ENCODE measurements at places on chromosomes 3 and 15.

- DNase-seq: no peak
Observed at GRCh38 chr15:25799906-25800700, 63.0 kb downstream of the ATP10A start.

GRCh38 chr3:123739754-123740153 is 144.4 kb downstream of the MYLK start:
- peak; percentile 91 for DNase-seq

DNA sequence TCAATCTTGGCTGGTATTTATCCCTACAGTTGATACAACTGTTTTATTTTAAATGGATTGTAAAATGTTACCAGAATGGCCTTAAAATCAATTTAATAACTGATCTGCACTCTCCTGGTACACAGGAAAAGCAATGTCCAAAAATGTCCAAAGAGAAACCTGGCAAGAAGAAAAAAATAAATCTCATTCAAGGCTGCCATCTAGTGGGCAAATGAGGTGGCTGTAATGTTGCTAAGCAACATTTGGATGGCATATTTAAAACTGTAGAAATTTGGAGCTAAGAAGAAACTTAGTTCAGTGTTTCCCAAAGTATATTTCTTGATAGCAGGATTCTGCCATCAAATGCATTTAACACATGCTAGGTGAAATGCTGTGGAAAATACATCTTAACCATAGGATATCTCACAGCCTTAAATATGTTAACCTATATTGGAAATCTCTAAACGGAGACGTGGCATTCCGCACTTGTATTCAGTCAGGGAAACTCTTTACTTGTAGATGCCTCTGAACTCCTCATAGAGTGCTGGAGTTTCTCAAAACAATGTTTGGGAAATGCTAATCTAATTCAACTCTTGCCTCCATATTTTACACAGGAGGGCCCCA is 216.8 kb downstream of the ERC2 start:
- DNase-seq: peak; percentile 76

DNA sequence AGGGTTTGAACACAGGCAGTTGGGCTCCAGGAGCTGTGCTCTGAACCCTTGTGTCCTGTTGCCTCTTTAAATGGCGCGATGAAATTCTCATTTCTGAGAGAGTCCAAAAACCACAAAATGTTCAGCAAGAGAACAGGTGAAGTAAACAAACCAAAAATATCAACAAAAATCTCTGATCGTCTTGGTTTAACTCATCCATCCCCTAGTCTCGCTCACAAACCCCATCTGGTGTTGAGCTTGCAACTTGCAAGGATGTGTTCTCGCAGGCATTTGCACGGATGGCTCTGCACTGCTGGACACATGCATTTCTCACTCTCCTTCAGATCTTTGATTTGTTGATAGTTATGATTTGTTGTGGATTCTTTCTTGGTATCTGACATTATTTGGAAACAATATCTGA is 31.1 kb downstream of the FAH start:
- DNase-seq: peak; percentile 9

GRCh38 chr3:56347219-56347871 is 120.9 kb downstream of the ERC2 start:
- peak; percentile 16 for DNase-seq

- peak; percentile 70 for DNase-seq
Observed at GRCh38 chr15:70091726-70092463, 5.8 kb downstream of the TLE3 start.

GRCh38 chr15:33701304-33701696 is 267.0 kb upstream of the CHRM5 start:
- peak; percentile 26 for DNase-seq

GRCh38 chr3:64270142-64270865 is 45.0 kb upstream of the PRICKLE2 start:
- no peak for DNase-seq

GRCh38 chr3:194231929-194232832 is 96.2 kb downstream of the HES1 start:
- peak; percentile 52 for DNase-seq

GRCh38 chr3:40054568-40055222 is 245.3 kb downstream of the MYRIP start:
- DNase-seq: no peak

GRCh38 chr3:128714887-128715491 is 11.0 kb upstream of the RAB7A start:
- no peak for DNase-seq
